ENCODE measurements at places on chromosomes 16 and 17. TPM values are rescaled to one million over a fixed set of nuclear protein-coding genes. Genes with fewer than 3 reads are reported as not detected.

The CBX4 gene
- total RNA-seq: 11.2 TPM

- no peak overlapping the region for H3K27ac ChIP-seq
- H3K36me3 ChIP-seq: no peaks in the 10 kb centered on the region
- no peak overlapping the region for H3K4me3 ChIP-seq
- no peak for DNase-seq
Measured at GRCh38 chr16:5020551-5020950, 13.2 kb downstream of the NAGPA start.

GRCh38 chr17:79981090-79981489, 54.6 kb downstream of the TBC1D16 start:
- H3K4me3 ChIP-seq: no peak overlapping the region
- H3K36me3 ChIP-seq: no peaks in the 10 kb centered on the region
- no peaks in the 10 kb centered on the region for H3K27me3 ChIP-seq
- H3K4me1 ChIP-seq: peaks cover 3% of the 10 kb centered on the region

DNA sequence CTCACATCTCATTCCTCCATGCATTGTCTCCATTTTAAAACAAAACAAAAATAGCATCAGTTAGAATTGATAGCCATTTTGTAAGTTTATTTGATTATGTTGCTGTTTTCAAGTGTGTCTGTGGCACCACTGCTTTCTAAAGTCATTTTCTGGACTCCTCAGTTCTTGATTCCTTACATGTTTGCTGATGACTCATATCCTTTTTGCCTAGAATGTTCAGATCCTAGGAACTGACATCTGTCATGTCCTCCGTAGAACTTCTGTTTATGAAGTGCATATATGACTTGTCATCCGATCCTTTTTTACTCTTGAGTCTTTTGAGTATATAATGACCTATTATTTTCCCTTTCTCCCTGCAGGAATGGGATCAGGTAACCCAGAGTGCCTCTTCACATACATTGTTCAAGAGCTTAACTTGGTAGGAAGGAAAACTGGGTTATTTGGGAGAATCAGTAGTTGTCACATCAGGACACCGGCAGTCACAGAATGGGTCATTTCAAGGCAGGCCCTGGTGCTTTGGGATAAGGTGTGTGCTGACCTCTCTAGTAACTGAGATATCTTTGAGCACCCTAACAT, 69.2 kb downstream of the MAP2K4 start:
- no peak for DNase-seq
- H3K4me3 ChIP-seq: no peak overlapping the region
- H3K36me3 ChIP-seq: no peaks in the 10 kb centered on the region
- H3K27me3 ChIP-seq: no peaks in the 10 kb centered on the region
- peaks cover 20% of the 10 kb centered on the region for H3K4me1 ChIP-seq

DNA sequence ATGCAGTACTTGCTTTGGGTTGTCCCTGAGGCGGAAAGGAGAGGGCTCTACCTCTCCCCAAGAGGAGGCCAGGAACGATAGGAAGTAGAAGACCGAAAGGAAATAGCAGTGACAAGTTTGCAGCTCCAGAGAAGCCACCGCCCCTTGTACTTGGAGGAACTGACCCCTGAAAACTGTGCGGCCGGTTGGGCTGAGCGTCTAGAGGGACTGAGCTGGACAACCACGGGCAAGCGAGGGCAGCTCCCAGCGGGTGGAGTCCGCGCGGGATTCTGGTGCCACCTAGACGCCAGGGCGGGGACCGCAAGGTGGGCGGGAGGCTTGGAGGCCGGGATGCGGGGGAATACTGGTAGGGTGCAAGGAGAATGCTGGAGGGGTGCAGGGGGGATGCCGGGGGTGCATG, 1.3 kb upstream of the SLC6A4 start:
- H3K27ac ChIP-seq: no peak overlapping the region
- H3K4me1 ChIP-seq: no peaks in the 10 kb centered on the region
- no peaks in the 10 kb centered on the region for H3K27me3 ChIP-seq
- H3K4me3 ChIP-seq: no peak overlapping the region
- DNase-seq: peak; percentile 82

The KRT27 gene
- not detected for total RNA-seq

- no peaks in the 10 kb centered on the region for H3K4me1 ChIP-seq
- H3K36me3 ChIP-seq: no peaks in the 10 kb centered on the region
- H3K4me3 ChIP-seq: peak overlapping the region; percentile 13
- H3K27me3 ChIP-seq: no peaks in the 10 kb centered on the region
- DNase-seq: no peak
- H3K27ac ChIP-seq: no peak overlapping the region
Measured at GRCh38 chr17:74970395-74970794, 2.2 kb downstream of the HID1 start.

The SLC16A11 gene
- 2.6 TPM for total RNA-seq

DNA sequence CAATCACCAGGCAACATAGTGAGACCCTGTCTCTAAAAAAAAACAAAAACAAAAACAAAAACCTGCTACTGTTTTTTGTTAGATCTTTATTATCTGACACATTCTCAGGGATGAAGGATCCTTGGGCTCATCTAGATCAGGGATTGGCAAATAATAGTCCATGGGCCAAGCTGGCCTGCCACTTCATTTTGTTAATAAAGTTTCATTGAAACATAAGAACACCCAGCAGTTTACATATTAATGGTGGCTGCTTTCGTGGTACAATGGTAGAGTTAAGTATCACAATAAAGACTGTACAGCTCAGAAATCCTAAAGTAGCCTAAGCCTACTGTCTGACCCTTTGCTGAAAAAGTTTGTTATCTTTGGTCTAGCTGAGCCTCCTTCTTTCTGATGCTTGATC, 32.9 kb upstream of the CLEC18A start:
- no peaks in the 10 kb centered on the region for H3K36me3 ChIP-seq
- no peaks in the 10 kb centered on the region for H3K4me1 ChIP-seq
- H3K4me3 ChIP-seq: no peak overlapping the region
- no peak for DNase-seq
- no peaks in the 10 kb centered on the region for H3K27me3 ChIP-seq

DNA sequence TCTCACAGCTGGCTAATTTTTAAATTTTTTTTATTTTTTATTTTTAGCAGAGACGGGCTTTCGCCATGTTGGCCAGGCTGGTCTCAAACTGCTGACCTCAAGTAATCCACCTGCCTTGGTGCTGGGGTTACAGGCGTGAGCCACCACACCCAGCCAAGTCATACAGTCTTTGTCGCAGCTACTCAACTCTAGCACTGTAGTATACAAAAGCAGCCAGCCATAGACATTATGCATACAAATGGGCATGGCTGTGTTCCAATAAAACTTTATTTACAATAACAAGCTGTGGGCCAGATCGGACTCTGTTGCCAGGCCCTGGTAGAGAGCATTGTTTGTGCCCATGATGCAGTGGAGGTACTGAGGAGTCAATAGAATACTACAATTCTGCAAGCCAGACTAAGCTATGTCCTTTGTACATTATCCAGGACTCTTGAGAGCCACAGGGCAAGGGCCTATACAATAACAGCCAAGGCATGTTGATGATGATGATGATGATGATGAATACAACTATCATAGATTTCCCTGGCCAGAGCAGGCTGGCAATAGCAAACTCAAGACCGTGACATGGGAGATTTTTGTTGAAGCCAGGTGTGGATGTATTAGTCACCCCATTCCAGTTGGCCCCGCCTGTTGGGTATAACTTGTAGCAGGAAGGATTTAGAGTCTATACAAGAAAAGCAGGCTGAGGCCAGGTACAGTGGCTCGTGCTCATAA, 101.8 kb downstream of the MYH11 start:
- peak; percentile 3 for DNase-seq
- no peak overlapping the region for H3K27ac ChIP-seq
- no peaks in the 10 kb centered on the region for H3K36me3 ChIP-seq
- H3K4me1 ChIP-seq: no peaks in the 10 kb centered on the region
- no peaks in the 10 kb centered on the region for H3K27me3 ChIP-seq

DNA sequence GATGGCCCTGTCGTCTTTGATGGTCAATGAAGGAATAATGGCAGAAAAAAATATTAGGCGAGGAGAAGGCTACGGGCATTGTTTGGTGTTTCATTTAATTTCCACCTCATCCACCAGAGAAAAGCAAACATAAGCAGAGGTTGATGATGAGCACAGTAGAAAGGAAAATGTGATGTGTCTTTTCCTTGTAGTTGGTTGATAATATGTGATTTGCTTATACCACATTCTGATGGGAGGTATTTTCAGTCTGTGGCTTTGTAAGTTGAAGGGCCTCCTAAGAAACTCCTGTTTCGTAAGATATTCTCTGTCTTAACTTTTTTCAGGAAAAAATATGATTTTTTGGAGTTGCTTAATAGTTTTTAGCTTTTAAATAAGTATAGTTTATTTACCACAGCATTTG, 215.7 kb downstream of the PRKCA start:
- H3K36me3 ChIP-seq: no peaks in the 10 kb centered on the region
- DNase-seq: no peak
- peaks cover 10% of the 10 kb centered on the region for H3K4me1 ChIP-seq
- no peaks in the 10 kb centered on the region for H3K27me3 ChIP-seq
- no peak overlapping the region for H3K4me3 ChIP-seq
- no peak overlapping the region for H3K27ac ChIP-seq

DNA sequence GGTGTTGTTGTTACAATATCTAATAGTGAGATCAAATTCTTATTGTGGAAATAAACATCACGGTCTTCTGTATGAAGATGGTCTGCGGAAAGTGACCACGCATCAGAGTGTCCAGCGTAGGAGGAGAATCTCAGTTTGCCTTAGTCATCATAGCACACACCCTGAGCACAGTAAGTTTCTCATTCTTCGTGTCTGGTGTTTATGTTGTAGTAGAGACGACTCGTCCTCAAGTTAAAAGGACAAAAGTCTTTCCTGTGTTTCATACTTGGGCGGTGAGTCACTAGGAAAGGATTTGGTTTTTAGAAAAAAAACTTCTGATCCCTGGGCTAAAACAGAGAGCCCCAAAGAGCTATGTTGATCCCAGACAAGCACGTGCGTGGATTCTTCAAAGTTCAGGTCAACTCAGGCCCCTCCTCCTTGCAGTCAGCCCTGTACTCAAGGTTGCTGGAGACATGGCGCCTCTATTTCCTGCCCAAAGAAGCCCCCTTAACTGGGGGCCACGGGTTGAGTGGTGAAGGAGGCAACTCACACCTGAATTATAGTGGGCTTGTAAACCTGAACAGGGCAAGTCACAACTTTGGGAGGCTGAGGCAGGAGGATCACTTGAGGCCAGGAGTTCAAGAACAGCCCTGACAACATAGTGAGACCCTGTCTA, 170.4 kb downstream of the ZFHX3 start:
- H3K4me1 ChIP-seq: peaks cover 16% of the 10 kb centered on the region
- H3K4me3 ChIP-seq: no peak overlapping the region
- no peak for DNase-seq
- no peaks in the 10 kb centered on the region for H3K27me3 ChIP-seq

DNA sequence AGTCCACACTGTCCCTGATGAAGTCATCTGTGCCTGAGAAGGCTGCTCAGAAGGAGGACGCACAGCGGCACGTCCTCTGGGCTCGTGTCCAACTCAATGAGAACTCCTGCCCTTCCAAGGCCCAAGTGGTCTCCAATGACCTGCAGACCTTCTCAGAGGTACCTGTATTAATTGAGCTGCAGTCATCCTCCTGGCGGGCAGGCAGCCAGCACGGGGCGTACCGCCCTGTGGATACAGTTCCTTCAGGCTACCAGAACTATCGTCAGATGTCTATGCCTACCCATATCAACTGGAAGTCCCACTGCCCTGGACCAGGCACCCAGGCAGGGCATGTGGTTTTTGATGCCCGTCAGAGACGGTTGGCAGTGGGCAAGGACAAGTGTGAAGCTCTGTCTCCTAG, 2.9 kb upstream of the TMEM102 start:
- no peak for DNase-seq
- no peak overlapping the region for H3K4me3 ChIP-seq
- H3K4me1 ChIP-seq: no peaks in the 10 kb centered on the region

The LYRM1 gene
- 32.4 TPM for total RNA-seq

DNA sequence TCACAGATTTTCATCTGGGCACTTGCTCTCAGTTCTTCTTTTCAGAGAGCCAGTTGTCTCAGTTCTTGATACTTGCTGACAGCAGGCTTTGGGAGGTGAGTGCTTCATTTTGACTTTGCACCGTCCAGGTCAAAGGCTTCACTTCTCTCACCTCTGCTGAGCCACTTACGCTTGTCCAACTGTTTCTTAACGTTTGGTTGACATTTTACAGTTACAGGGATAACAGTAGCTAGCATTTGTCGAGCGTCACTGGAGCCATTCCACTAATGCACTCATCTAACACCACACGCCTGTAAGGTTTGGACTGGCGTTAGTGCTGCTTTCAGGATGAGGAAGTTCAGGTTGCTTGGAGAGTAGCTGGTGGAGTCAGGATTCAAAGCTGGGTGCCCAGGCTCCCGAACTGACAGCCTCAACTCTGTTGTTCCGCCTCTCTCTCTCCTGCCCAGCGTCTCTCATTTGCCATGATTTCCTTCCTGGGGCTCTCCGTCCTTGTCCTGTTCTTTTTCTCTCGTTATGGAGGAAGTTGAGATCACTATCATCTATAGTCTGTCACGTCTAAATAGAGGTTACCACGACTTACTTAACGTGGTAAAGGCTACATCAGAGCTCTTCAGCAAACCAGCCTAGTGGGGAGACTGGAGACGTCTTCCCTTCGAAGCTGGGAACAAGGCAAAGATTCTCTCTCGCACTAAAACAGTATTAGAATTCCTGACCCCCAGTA, 220.8 kb downstream of the RPTOR start:
- no peak overlapping the region for H3K4me3 ChIP-seq
- no peak overlapping the region for H3K27ac ChIP-seq
- no peaks in the 10 kb centered on the region for H3K27me3 ChIP-seq
- DNase-seq: no peak
- H3K4me1 ChIP-seq: no peaks in the 10 kb centered on the region

DNA sequence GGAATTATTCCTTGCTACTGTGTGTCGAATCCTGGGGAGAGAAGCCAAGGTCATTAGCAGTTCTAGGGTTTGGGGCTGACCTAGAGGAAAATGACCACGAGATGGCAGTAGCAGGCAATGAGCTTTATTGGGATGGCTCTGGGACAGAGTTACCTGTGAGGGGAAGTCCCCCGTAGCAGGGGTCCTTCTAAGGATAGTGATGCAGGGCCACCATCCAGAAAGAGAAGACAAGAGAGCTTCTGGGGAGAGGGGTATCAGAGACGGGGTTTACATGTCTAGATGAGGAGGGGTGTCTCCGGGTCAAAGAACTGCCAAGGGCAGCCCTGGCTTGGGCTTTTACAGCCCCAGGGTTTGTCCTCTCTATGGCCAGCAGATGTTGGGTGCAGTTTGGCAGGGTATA, 6.4 kb upstream of the GGT6 start:
- no peaks in the 10 kb centered on the region for H3K4me1 ChIP-seq
- no peaks in the 10 kb centered on the region for H3K36me3 ChIP-seq
- no peaks in the 10 kb centered on the region for H3K27me3 ChIP-seq
- no peak overlapping the region for H3K27ac ChIP-seq
- no peak overlapping the region for H3K4me3 ChIP-seq
- no peak for DNase-seq
